ENCODE measurements at places on chromosomes 13 and 19.

DNA sequence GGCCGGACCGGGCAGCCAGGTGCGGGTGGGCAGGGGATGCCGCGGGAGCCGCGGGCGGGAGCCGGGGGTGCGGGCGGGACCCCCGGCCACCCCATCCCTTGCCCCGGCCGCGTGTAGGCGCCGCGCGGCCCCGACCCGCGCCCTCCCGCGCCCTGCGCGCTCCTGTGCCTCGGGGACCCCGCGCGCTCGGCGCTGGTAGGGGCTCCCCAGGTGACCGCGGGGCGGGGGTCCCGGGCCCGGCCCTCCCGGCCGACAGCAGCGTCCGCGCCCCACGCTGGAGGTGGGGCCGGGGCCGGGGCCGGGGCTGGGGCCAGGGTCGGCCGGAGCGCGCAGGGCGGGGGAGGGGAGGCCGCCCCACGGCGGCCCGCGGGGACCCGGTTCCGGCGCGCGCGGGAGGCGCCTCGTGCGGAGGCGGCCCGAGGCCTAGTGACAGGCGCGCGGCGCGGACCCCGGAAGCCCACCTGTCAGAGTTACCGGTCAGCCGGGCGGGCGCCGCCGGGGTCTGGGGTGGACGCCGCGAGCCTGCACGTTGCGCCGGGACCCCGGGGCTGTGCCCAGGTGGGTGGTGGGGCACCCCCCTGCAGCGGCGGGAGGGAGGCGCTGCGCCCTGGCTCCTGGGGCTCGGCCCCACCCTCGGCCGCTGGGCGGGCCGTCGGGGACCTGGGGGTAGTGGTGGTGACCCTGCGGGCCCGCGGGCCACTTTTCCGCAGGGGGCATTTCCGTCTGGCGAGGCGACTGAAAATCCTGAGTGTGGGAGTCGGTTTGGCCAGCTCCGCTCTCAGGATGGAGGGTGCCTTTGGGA, 518 bp downstream of the TFDP1 start:
- no peak for DNase-seq

GRCh38 chr13:95564091-95564490, 11.6 kb downstream of the CLDN10 start:
- no peak for DNase-seq

- DNase-seq: no peak
These were observed 214.0 kb downstream of the DLEU7 start for GRCh38 chr13:50629497-50629896.

GRCh38 chr19:6214881-6215541, 64.8 kb downstream of the MLLT1 start:
- DNase-seq: no peak

DNA sequence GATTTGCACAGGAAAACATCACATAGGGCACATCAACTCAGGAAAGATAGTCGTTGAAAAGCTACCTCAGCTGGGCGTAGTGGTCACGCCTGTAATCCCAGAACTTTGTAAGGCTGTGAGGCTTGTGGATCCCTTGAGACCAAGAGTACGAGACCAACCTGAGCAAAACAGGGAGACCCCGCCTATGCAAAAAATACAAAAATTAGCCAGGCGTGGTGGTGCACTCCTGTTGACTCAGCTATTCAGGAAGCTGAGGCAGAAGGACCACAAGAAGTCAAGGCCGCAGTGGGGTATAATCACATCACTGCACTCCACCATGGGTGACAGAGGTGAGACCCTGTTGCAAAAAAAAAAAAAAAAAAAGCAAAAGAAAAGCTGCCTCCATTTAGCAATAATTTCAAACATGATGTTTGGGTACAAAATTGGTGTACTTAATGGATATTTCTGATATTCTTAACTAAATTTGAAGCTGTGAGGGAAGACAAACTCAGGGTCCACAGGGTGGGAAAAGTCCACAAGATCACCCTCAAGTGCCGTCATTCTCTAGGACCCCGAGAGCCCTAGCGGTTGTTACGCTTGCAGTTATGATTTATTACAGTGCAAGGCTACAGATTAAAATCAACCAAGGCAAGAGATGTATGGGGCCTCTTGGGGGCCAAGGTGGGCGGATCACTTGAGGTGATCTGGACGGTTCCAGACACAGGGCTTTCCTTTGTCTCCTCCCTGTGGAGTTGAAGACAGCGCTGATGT, 42.5 kb upstream of the LDLR start:
- DNase-seq: no peak

- no peak for DNase-seq
These were observed 9.8 kb upstream of the SERP2 start for GRCh38 chr13:44363631-44364344.

- no peak for DNase-seq
These were observed 7.2 kb upstream of the NUP62 start for GRCh38 chr19:49936549-49936948.

GRCh38 chr13:77313923-77314322, 13.0 kb downstream of the MYCBP2 start:
- DNase-seq: no peak
